ENCODE measurements at places on chromosomes 5 and 9.

- no peak for DNase-seq
These were observed 1.7 kb downstream of the AHRR start for GRCh38 chr5:322942-323879.

GRCh38 chr5:61320860-61321259 is 11.2 kb upstream of the ZSWIM6 start:
- no peak for DNase-seq

- DNase-seq = no peak
These were observed 25.8 kb upstream of the TPD52L3 start for GRCh38 chr9:6302417-6302816.

DNA sequence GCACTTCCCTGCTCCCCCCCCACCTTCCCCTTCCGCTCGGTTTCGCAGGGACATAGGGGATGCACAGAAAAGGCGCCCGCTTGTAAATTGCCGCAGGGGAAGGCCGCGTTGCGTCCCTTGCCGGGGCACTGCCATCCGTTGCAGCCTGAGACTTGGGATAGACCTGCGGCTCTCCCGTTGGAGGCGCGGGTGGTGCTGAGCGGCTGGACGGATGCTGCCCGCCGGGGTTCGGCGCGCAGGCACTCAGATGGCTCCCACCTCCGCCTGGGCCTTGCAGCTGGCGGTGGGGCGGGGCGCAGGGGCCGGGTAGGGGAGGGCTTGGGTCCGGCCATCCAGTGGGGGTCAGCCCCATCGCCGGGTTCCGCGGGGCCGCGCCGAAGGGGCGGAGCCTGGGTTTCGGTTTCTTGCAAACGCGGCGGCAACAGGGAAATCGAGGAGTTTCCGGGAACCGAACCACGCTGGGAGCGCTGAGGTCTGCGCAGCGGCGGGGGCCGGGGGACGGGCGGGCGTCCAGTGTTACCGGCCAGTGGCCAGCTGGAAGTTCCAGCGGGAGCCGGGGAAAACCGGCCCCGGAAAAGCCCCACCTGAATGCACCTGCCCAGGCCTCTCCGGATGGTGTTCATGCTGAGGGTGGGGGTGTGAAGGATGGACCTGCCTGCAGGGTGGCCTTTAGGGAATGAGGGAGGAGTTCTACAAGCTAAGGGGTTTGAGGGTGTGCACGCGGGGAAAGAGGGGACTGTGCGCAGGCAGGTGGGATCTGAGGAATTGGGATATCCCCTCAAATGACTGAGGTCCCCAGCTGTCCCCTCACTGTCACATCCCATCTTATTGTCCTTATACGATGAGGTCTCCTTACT is 6.3 kb upstream of the IRF1 start:
- DNase-seq = peak; percentile 90

GRCh38 chr9:88753691-88754367 is 218.9 kb downstream of the NXNL2 start:
- DNase-seq = no peak

DNA sequence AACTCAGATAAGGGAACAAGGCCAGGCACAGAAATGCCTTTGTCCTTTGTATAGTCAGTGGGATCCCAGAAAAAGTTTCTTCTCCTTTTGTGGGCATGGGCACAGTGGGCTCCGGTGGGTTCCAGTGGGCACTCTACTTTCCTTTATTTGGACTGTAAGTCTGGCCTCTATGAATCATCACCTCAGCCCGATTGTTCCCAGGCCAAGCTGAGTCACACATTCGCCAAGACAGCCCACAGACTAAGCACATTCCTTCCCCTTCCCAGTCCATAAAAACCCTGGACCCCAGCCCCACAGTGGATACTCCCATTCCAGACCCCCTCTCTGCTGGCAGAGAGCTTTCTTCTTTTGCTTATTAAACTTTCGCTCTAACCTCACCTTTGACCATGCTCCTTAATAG is 165.0 kb downstream of the FBXL17 start:
- no peak for DNase-seq

DNA sequence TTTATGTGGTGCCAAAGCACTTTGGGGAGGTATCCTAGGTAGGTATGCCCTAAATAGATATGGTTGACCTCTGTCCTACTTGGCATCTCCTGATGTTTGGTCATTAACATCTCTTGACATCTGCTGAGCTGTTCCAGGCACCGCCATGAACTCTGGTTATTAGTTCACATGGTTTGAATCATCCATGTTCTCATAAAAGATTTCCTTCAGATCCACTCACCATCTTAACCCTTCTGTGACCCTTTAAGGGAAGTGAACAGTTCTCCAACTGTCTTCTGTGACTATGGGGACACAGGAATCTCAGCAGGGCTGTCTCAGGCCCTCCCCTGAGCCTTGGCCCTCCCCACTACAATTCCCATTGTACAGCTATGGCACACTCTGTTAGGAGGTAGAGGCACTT is 167.7 kb downstream of the CDH6 start:
- DNase-seq = no peak

GRCh38 chr5:32147959-32148358 is 26.2 kb downstream of the GOLPH3 start:
- DNase-seq = no peak

DNA sequence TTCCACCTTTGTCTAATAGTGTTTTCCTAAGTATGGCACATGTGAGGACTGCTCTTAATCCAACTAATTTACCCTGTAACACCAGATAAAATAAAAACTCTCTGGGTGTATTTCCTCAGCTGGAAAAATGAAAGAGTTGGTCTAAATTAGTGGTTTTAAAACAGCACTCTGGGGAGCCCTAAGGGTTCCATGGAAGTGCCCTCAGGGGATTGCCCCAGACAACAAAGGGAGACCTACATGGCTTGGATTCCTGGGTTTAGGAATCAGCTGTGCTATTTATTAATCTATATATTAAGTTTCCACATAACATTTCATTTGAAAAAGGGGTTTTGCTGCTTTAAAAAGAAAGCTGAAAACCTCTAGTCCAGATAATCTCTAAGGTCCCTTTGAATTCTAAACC is 20.2 kb downstream of the ADAMTS6 start:
- no peak for DNase-seq

DNA sequence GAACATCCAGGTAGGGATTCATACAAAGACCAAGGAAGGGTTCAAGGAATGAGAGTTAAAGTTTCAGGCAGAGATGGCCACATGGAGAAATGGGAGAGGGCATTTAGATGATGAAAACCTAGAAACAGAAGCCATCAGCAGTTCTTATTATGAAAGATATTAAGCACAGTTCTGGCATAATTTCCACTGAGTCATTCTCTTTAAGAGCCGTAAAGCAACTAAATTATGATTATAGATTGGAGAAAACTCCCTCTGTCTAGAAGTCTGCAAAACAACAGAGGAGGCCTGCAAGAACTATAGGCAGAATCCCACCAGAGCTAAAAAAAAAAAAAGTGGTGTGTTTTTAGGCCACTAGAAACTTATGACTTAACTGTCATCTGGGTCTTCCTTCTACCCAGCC is 157.1 kb upstream of the MPDZ start:
- no peak for DNase-seq

GRCh38 chr9:16246785-16247184 is 623.7 kb downstream of the BNC2 start:
- no peak for DNase-seq

GRCh38 chr5:54774281-54775170 is 210.9 kb downstream of the ESM1 start:
- DNase-seq = no peak

- DNase-seq = no peak
These were observed 9.1 kb upstream of the ERMP1 start for GRCh38 chr9:5841771-5842573.

DNA sequence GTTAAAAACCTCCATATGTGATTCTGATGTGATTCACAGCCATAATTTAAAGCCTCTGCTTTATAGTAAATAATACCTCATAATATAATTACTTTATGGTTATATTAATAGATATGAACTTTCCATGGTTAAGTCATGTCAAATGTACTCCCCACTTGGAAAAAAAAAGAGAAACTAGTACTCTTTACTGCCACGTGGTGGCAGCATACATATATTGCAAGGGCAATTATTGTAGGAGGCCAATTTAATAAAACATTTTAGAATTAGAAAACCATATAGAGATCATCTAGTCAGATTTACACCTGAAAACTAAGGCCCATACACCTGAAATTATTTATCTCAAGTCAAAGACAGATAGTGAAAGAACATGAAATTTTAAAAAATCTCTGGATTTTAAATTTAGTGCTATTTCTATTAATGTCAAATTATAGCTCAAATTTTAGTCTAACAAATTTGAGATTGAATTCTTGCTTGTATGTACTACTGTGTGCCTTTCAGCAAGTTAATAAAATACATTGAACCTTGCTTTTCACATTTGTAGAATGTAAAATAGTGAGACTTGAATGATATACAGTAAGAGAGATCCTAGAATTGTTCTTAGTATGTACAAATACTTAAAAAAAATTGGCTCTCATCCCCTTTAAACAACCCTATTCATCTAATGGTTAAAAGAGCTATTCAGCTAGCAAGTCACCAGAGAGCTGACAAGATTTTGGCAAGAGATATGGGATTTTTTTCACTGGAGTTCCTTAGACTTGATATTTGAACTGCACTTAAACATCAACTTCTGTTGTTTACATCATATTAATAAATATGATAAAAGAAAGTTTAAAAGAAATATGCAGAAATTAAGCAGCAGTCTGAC is 603.8 kb downstream of the TLE4 start:
- DNase-seq = no peak

GRCh38 chr9:16960084-16960483 is 89.6 kb upstream of the BNC2 start:
- DNase-seq = no peak

DNA sequence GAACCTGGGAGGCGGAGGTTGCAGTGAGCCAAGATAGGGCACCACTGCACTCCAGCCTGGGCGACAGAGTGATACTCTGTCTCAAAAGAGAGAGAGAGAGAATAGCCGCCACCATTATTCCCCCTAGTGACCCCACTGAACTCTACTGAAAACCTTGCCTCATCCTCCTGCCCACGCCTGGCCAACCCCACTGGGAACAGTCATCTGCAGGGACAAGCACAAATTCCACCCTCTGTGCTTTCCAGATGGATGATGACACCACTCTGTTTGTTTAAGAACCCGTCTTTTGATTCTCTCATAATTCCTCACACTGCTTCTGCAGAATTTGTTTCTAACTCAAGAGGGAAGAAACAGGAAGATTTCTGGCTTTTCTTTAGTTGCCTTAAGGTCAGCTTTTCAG is 12.2 kb downstream of the BHMT2 start:
- DNase-seq = no peak

DNA sequence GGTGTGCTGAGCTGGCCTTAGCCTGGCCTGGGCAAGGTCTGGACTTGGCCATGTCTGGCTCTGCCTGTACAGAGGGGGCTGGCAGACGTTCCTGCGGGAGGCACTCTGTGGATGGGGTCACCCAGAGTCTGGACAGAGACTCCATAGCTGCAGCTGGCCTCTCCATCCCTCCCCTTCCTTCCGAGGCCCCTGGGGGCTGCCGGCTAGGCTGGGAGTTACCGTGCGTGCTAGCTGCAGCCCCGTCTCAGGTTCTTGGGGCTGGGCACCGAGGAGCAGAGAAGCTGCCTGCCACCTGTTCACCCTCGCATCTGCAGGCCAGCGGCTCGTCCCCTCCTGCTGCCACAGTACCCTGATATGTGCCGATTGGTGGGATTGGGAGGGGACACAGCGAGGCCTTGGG is 63.4 kb downstream of the RXRA start:
- DNase-seq = no peak

Measured in WTC11 (cell line).